ENCODE measurements at places on chromosomes 3 and 15.

- peak; percentile 68 for DNase-seq
Measured at GRCh38 chr3:25856902-25857518, 67.1 kb downstream of the OXSM start.

- DNase-seq, result no peak
Measured at GRCh38 chr15:39344662-39345141, 236.2 kb upstream of the THBS1 start.

DNA sequence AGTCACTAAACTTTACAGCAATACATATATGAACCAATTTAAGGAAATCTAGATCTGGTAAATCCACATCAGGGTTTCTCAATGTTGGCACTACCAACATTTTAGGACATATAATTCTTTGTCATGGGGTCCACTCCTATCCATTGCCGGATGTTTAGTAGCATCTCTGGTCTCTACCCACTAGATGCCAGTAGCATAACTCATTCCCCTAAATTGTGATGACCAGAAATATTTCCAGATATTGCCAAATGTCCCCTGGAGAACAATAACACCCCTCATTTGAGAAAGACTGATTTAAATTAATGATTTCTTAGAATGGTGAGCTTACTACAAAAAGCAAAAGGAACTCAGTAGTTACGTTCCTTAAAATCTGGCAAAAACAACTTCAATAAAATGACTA, 23.1 kb upstream of the ANKRD28 start:
- no peak for DNase-seq

GRCh38 chr3:126259411-126260391, 79.3 kb upstream of the ALDH1L1 start:
- DNase-seq, result peak; percentile 61

DNA sequence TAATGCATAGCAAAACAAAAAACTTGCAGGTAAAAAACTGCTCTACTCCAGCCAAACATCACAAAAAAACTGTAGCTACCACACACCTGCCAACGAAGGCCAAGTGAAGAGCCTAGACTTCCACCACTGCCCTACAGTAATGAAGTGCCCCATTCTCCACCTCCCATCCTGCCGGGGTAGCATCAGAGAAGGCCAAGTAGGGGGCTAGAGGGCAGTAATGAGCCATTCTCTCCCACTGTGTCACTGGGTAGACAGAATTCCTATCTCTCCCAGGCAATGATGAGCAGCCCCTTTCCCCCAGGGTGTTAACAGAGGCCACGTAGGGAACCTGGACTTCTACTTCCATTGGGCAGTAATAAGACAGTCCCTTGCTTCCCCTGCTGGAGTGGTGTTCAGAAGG, 9.5 kb downstream of the SEC22C start:
- peak; percentile 80 for DNase-seq

All from HuH-7 (cell line).